ENCODE measurements at places on chromosomes 11 and 22. TPM values are rescaled to one million over a fixed set of nuclear protein-coding genes. Genes with fewer than 3 reads are reported as not detected.

Gene CCDC134
- 3.8 TPM for total RNA-seq

Gene MIAT
- total RNA-seq, result 0.10 TPM

Gene TNNI2
- total RNA-seq, result not detected

Gene APOL3
- total RNA-seq, result 22.9 TPM

Gene GPR152
- not detected for total RNA-seq

Gene TUG1
- 51.7 TPM for total RNA-seq

Gene BIRC3
- 0.05 TPM for total RNA-seq

Gene SPDYC
- not detected for total RNA-seq

Gene ANGPTL5
- total RNA-seq, result 0.69 TPM

Gene AIFM3
- total RNA-seq, result 0.56 TPM

Gene KCNQ1OT1
- 1.1 TPM for total RNA-seq

Gene GPR83
- total RNA-seq, result not detected

Gene CHEK2
- 13.2 TPM for total RNA-seq

Gene OR52E8
- not detected for total RNA-seq

Gene GLYAT
- not detected for total RNA-seq

Gene PRRG4
- total RNA-seq, result 0.06 TPM

Gene FOSL1
- total RNA-seq, result 19.4 TPM

Gene OR10S1
- not detected for total RNA-seq

Gene AMPD3
- 0.44 TPM for total RNA-seq

Measured in cardiac ventricle fibroblast (primary cell).